ENCODE measurements at places on chromosomes 3 and 15.

DNA sequence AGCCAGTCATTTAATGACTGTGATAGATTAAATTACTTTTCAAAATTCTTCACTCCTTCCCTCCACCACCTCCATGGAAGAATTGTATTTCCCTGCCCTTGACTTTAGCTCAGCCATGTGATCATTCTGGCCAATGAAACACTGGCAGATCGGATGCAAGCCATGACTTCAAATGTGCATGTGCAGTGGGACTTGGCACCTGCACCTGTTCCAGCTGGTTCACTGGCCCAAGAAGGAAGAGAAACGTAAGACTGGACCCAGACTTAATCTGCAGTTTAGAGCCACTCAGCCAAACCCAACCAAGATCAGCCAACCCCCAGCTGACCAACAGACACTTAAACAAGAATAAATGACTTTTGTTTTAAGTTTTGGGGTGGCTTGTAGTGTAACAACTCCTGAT, 11.8 kb downstream of the DPH3 start:
- DNase-seq, result no peak

GRCh38 chr3:107044677-107045076, 332.6 kb upstream of the CCDC54 start:
- no peak for DNase-seq

GRCh38 chr15:38896647-38897046, 332.0 kb upstream of the RASGRP1 start:
- no peak for DNase-seq

GRCh38 chr3:99970198-99970597, 144.1 kb downstream of the FILIP1L start:
- DNase-seq, result no peak

DNA sequence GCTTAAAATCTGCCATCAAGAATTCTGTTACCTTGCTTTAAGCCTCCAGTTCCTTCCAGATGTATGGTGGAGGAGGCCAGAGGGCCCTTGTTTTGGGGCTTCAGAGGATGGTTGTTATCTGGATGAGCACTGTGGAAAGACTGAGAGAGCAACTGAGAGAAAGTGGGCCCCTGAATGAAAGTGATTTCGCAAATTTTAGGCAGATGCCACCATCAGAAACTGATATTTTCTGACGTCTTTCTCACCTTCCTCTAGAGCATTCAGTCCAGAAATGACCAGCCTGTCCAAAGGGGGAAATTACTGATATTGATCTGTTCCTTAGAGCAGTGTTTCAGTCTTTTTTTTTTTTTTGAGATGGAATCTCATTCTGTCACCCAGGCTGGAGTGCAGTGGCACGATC, 13.4 kb downstream of the B3GNT5 start:
- DNase-seq, result no peak

GRCh38 chr3:130979117-130979516, 47.5 kb downstream of the ASTE1 start:
- DNase-seq, result no peak

GRCh38 chr3:116034086-116034485, 410.8 kb downstream of the GAP43 start:
- no peak for DNase-seq

DNA sequence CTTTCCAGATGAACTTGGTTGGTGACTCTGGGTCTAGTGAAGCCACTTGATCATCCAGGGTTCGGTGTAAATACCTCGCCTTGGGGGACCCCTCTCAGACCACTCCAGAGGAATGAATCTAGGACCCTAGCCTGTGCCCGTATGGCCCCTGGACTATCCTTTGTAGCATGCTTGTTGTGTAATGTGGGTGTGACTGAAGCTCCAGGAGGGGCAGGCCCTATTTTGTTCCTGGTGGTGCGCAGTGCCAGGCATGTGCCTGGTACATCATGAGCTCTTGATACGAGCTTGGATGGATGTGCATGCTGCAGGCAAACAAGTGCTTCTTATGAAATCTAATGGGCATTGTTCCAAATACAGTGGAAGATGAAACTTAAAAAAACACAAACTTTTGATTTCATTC, 82.8 kb downstream of the EBLN2 start:
- DNase-seq, result no peak

- no peak for DNase-seq
These were observed 51.9 kb upstream of the MUC13 start for GRCh38 chr3:124986192-124987143.

- no peak for DNase-seq
These were observed 43.2 kb downstream of the ARHGEF3 start for GRCh38 chr3:56758539-56758981.

- no peak for DNase-seq
These were observed 66.6 kb downstream of the SUCLG2 start for GRCh38 chr3:67587811-67588210.

DNA sequence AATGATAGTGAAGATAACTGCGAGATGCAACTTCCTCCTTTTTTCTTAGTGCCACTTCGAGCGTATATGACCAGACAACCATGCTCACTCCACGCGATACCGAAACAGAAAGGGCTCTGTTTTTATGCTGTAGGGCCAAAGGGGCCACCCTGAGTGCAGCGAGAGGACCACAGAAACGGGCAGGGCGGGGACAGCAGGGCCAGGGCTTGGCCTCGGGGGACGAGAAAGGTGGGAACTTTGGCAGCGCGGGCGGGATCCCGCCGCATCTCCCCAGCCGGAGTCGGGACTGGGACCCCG, 483 bp downstream of the VPS13C start:
- no peak for DNase-seq

- no peak for DNase-seq
These were observed 36.3 kb upstream of the MYLK start for GRCh38 chr3:123920383-123920782.

DNA sequence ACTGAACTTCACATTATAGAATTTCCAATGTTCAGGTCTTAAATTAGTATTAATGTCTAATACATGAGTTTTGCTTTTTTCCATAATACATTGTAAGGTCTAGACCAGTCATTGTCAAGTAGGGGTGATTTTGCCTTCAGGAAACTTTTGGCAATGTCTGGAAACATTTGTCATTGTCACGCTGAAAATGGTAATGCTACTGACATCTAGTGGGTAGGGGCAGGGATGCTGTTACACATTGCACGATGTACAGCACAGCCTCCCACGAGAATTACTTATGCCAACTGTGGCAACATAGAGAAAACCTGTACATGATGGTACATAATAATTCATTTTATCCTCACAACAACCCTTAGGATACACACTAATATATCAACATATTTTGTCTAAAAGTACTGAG, 384.1 kb downstream of the CADM2 start:
- DNase-seq, result no peak

- DNase-seq, result no peak
These were observed 1.3 kb downstream of the CAMK2N2 start for GRCh38 chr3:184259878-184260723.

GRCh38 chr15:90348456-90348855, 3.6 kb upstream of the ZNF774 start:
- DNase-seq, result no peak

GRCh38 chr3:98705212-98705611, 57.9 kb upstream of the ST3GAL6 start:
- DNase-seq, result no peak

DNA sequence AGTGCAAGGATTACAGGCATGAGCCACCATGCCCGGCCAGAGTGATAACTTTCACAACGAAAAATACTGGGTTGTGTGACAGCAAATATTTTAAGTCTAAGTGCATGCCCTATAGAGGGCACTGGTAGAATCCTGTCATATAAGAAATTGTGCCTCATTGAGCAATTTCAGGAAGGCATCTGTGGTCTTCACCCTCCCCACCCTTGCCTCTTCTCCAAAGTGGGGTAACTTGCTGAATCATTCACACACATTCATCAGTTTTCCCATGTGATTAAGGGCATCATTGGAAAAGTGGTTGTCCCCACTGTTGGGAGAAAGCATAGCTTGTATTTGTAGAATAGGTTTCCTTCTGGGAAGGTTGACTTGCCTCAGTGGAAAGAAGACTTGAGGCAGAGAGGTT, 9.2 kb downstream of the MITF start:
- no peak for DNase-seq

DNA sequence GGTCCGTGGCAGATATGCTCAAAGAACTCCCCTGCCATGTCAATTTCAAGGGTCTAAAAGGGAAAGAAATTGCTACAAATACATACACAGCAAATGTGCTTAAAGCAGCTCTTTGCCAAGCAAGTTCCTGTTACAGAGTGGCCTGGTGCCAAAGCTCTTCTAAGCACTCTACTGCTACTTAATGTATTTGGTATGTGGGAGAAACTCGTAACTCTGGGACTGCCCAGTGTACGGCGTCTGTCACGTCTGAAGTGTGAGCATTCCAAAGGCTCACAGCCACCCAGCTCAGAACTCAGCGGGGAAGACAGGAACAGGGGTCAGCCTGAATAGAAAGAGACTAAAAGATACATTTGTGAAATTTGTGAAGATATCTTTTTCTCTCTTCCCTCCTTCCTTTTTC, 54.6 kb downstream of the RBMS3 start:
- no peak for DNase-seq

DNA sequence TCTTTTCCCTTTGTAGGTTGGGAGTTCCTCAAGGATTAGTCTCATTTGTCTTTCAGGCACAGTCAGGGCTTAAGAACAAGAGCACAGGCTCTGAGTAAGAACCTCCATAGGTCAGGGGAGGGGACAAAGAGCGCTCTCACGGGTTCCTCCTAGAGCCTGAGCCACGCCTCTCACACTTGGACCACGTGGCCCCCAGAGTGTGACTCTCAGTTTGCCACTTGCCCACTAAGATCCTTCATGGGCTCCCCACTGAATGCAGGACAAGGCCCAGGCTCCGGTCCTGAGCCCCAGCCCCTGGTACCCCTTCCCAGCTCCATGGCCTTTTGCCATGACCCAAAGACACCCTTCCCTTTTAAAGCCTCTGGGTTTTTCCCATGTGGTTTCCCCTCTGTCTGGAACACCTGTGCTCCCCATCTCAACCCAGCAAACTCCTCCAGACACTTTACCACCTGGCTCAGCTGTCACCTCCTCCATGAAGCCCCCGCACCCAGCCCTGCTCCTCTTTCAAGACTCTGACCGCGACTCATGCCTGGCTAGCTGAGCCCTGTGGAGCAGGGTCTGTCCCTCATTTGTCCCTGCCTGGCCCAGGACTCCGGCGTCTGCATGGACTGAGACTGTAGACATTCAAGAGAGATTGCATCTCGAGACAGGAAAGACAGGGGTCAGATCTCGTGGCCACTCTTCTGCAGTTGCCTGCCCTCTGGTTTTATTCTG, 32.7 kb downstream of the IQSEC1 start:
- no peak for DNase-seq

DNA sequence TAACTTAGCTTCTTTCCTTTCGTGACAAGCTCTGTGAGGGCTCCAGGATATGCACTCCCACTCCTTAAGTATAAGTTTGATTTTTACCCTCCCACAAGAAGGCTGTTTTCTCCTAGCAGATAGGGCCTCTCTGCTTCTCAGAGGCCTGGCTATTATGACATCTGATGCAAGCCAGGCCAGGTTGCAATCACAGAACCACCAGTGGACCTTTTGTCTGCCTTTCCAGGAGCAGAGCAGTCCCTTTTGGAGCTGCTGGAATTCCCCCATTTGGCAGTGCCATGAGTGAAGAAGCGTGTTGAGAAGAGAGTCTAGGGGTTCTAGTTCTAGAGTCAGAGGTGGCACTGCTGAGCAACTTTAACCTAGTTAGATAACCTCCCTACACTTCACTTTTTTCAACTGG, 1004.3 kb upstream of the SEMA6D start:
- DNase-seq, result no peak

DNA sequence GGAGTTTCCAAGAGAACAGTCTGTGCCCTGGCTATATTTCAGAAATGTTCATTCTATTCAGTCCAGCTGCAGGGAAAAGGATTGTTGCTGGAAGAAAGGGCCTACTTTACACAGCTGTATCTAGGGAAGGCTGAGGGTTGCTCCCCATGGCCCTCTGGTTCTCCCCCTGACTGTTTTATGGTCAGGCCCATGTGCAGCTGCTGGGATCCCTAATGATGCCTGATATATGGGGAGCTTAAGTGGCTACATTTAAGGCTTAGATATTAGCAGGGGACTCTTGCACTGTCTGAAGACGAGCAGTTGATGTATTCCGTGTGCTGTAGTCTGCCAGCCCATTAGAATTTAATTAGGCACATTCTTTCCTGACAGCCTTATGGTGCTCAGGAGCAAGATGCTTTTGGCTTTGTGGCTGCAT, 72.0 kb downstream of the FAM43A start:
- DNase-seq, result no peak

DNA sequence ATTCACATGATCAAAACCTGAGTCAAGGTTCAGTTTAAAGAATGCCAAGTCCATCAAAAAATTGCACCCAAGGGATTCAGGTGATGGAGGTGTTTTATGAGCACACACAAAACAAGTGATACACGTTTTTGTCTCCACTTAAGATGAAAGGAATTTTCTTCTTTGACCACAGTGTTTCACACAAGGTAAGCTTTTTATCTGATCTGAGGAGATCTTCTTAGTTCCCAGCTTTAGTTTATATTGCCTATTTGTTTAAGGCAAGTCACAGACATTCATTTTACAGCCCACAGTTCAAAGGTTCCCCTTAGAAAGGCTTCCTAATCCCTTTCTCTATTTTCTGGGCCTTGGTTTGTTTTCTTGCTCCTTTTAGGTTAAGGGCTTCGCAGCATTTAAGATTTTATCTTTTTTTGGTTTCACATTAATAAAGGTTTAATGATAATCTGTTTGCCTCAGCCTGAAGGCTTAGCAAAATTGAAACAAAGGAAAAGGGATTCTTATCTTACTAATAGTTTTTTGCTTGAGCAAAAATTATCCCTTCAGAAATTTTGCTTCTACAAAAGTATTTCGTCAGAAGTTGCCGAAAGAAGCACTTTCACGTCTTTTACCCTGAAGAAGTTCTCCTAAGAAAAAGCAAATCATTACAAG, 420.5 kb upstream of the NAALADL2 start:
- DNase-seq, result no peak

DNA sequence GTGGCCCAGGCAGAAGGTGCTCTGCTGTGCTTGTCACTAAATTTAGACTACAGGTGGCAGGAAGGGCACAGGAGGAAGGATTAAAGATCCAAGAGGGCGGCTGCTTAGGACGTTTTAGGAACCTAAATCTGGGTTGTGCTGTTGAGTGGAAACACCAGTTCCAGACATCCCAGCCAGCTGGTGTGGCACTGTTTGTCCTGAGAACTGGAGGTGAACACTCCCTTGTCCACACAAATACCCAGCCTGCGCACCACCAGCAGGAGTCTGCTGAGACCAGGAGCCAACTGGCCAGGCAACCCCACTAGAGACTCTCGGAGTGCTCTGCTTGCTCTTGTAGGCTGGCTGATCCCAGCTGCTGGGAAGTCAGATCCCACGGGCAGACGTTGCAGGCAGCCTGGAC, 30.3 kb upstream of the UACA start:
- no peak for DNase-seq

- DNase-seq, result no peak
These were observed 45.7 kb downstream of the TGM4 start for GRCh38 chr3:44920081-44920480.

GRCh38 chr15:25693321-25694238, 169.5 kb downstream of the ATP10A start:
- no peak for DNase-seq

GRCh38 chr3:129416415-129416814, 12.0 kb downstream of the EFCAB12 start:
- no peak for DNase-seq

GRCh38 chr15:78536134-78536533, 4.1 kb upstream of the PSMA4 start:
- no peak for DNase-seq
